H7 (cell line): ENCODE measurements at places on chromosomes 1 and 21. TPM values are rescaled to one million over a fixed set of nuclear protein-coding genes. Genes with fewer than 3 reads are reported as not detected.

DNA sequence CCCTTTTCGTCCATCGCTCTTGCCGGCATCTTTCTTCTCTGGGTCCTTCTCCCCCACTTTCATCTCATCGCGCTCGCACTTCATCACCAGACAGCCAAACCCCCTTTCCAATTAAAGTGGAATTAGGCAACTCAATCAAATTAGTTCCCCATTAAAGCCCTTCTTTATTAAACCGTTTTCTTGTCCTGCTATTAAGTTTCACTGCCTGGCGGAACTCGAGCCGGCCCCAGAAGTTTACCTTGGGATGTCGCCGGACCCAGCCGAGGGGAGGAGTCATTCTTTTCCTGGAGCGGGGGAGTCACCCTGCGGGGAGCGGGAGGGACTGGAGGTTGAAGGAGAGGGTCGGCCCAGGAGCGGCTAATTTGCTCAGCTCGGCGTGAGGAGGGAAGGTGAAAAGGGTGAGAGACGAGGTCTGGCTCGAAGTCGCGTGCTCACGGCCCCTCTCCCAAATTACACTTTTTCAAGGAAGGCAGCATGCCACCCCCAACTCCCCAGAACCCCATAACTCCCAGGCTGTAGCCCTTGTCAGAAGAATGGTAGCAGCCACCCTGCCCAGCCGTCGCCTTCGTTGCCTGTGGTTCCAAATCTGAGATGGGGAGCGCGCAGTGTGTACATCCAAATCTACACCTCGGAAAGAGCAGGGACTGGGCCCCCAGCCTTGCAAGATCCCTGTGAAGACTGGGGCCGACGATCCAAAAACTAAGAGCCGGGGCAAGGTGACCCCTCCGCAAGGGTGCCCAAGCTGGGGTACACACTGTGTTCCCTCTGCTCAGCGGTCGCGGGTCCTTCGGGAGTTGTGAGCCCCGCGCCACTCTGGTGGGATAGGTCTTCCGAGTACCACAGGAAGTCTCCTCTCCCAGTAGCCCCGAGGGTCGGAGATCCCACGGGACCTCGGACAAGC, 6.4 kb downstream of the DMRTA2 start:
- peak; percentile 91 for DNase-seq

DNA sequence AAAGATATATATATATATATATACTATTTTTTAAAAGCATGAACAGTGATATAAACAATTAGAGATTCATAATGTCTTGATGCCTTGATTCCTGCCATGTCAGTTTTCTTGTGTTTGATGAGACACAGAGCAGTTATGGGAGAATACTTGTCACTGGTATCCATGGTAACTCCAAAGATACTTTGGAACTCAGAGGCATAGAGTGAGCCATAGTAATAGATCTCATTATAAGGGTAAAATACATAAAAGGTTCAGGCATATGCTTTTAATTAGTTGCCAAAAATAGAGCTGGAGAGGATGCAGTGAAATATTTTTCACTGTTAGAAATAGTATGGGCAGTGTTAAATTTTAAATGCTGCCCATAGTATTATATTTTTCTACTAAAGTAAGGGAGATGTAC, 134.1 kb downstream of the SYT14 start:
- no peak for DNase-seq

DNA sequence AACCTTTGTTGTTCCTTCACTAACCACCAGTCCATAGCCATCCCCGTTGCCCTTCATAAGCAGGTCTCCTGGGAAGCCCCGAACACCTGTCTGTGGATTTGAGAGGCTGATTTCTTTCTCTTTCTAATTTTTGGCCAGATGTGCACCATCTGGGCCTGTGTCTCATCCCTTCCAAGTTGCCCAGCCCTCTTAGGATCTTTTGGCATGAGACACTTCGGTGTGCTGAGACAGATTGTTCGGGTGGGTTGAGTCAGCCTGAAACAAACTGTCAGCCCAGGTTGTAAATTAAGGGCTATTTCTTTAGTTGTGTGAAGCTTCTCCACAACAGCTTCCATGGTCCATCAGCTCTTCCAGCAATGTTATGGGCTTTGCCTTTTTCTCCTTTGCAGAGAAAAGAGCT, 1.4 kb upstream of the DNAJC11 start:
- no peak for DNase-seq

- DNase-seq: peak; percentile 11
These were observed 21.1 kb downstream of the CLDN8 start for GRCh38 chr21:30194701-30195299.

DNA sequence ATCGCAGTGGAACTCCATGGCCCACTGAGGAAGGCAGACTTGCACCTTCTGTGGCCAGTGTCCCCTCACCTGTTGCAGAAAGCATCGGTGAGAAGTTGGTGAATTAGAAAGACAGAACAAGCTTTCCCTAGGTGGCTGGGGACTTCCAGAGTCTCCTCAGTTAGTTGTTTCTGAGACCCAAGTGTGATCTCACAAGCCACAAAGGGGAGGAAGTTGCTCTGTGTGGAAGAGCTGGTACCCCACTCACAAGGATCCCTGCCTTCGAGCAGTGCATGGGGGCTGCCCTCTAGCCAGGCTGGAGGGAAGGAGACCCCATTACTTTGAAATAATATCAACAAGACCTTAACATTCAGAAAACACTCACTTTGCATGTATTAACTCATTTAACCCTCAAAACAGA, 2.1 kb downstream of the PRELP start:
- DNase-seq: no peak

GRCh38 chr1:182851825-182852224, 12.7 kb downstream of the DHX9 start:
- DNase-seq: no peak

DNA sequence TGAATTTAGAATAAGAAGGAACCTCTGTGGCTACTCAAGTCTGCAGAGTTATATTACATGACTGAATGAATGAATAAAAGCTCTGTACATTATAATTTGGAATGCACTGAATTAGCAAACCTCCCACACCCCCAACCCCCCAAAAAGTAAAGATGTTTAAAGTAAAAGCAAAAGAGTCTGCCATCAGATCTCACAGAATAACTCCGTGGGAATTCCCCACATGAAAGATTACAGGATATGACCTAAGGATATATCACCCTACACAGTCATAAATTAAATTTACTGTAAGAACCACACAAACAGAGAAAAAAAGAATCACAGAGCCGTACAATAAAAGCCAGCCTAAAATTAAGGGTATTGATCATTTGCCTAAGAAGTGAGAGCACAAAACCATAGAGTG, 587.3 kb downstream of the PTPRC start:
- no peak for DNase-seq

DNA sequence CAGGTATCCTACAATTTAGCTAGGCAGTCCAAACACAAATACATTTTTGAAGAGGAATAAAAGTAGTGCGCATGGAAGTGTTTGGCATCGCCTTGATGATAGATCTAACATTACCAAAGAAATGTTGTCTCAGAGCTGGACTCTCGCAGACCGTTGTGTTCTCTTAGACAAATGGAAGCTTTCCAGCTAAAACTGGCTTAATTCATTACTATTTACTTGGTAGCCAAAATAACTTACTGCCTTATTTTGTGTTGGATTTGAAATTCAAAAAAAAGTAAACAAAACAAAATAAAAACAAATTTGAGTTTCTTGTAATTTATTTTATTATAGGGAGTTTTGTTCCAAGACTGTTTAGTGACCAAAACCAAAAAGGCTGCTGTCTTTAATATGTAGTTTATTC, 51.6 kb downstream of the PDE4B start:
- no peak for DNase-seq

- DNase-seq: no peak
These were observed 9.6 kb downstream of the ST6GALNAC3 start for GRCh38 chr1:76084029-76084627.

DNA sequence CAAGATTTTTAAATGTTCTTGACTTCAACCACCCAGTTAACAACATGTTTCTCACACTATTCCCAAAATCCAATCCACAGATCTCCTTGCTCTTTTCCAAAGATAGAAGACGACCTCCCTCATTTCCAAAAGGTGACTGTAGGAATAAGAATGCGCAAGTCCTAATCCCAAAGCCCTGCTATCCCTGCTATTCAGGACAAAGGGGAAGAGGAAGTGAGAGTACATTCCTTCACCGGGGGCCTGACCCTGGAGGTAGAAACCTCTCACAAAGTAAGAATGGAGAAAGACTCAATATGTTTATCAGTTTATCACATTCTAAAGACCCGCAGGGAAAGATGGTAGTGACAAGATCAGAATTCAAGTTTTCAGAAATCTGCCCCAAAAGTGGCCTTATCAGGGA, 55.7 kb downstream of the PLEKHA6 start:
- DNase-seq: peak; percentile 76

DNA sequence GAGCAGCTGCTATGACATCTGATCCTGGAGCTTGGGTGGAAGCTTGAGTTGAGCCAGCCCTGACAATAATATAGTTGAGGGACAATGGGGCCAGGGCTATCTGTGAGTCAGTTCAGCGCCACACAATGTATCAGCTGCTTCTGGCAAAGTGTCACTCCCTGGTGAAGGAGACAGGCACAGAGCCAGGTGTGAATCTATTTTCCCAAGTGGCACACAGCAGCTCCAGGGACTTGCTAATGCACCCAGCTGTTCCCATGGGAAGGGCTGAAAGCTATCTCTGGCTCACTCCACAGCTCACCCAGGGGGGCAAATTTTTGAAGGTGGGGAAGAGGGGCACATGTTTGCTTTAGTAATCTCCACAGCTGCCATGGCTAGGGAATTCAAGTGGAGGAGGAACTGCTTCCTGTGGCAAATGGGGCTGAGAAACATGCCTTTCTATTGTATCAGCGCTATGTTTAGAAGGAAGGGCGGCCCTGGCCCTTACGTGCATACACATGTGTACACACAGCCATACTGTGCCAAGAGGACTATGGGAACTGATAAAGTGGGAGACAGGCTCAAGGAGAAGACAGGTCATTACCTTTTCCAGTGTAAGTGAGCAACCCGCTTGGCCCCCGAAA, 2.2 kb downstream of the CYB5R1 start:
- DNase-seq: no peak

GRCh38 chr1:52907068-52907811, 14.3 kb downstream of the ECHDC2 start:
- DNase-seq: no peak

DNA sequence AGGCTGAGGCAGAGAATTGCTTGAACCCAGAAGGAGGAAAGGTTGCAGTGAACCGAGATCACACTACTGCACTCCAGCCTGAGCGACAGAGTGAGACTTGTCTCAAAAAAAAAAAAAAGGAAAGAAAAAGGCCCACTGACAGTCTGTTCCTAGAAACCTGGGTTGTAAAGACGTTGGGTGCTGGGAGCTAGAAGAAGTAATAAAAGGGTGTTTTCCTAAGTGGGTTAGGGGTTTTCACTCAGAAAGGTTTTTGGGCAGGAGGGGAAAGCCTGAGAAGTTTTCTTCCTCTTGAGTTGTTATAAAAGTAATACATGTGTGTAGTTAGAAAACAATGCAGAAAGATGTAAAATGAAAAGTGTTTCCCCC, 25.4 kb downstream of the CELA3A start:
- no peak for DNase-seq

GRCh38 chr21:15195104-15195503, 130.3 kb upstream of the NRIP1 start:
- no peak for DNase-seq

DNA sequence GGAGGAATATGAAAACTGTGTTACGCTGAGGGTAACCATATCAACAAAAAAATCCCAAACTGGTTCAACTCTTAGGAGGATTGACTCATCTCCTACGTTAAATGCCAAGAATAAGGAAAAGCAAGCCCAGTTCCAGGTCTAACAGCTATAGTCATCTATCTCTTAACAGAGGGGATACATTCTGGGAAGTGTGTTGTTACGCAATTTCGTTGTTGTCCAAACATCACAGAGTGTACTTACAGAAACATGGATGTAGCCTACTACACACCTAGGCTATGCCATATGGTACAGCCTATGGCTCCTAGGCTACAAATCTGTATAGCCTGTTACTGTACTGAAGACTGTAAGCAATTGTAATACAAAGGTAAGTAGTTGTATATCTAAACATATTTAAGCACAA, 23.2 kb upstream of the LRRC52 start:
- DNase-seq: no peak

DNA sequence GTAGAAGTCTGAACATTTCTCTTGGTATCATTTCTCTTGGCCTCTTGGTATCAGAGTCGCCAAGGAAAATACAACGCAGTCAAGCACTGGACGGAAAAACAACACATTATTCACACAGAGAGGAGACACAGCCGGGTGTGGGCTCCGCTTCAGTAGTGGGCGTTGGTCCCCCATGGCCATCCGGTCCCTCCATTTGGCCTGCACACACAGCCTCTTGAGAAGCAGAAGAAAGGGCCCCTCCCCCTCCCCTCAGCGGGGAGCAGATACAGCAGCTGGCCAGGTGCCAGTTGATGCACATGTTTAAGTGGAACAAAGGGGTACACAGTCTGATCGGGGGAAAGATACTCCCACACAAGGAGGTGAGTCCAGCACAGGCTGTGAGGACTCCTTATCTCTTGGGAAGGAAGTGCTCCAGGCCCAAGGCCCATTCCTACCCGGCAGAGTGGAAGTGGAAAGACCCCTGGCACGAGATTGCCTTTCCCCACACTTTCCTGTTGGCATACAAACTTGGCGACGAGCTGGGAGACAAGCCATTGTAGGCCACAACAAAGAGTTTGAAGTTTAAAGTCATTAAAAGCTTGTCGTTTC, 311.3 kb downstream of the FAM72C start:
- no peak for DNase-seq

DNA sequence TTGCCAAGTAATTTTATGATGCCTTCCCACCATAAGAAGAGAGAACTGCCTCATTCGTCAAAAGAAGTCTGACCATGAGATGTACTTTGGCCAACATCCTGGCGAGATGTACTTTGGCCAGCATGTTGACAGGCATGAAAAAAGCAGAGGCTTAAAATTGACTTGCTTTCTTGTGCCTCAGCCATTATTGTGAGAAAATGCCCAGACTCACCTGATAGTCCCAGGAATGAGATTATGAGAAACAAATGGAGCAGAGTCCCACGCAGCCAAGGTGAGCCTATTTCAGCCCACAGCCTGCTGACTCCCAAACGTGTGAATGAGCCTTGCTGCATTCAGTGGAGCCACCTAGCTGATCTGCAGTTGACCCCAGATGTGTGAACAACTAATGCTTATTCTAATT, 43.5 kb upstream of the ZNF644 start:
- DNase-seq: no peak

DNA sequence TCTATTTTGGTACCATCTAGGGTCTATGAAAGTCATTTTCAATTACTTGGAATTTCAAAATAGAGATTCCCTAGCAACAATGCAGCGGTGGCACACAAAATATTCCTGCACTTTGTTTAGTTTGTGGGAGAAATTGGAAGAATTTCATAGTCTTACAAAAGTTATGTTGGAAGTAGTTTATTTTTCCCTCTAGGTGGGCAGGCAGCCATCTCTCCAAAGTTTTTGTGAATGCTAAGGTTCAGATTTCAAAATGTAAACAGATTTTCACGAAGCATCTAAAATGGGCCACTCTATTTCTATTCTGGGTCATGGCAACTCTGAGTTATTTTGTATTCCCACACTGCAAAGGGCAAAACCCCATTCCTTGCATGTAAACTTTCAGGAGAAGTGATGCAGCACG, 8.0 kb downstream of the SMCP start:
- no peak for DNase-seq

Gene LRRC53
- not detected in 2 replicates for total RNA-seq

Gene MYOG
- not detected in 2 replicates for total RNA-seq

Gene FAM3B
- total RNA-seq: 0.31 and 0.55 TPM in 2 replicates

Gene PGBD5
- total RNA-seq: 29.8 and 34.7 TPM in 2 replicates

Gene LMO4
- total RNA-seq: 175 and 192 TPM in 2 replicates

Gene ADAM30
- not detected in 2 replicates for total RNA-seq
